ENCODE measurements at places on chromosomes 13 and 19.

- no peak for DNase-seq
Measured at GRCh38 chr19:23542562-23542961, 144.4 kb downstream of the ZNF675 start.

GRCh38 chr19:36089847-36090246 is 21.1 kb upstream of the OVOL3 start:
- no peak for DNase-seq

DNA sequence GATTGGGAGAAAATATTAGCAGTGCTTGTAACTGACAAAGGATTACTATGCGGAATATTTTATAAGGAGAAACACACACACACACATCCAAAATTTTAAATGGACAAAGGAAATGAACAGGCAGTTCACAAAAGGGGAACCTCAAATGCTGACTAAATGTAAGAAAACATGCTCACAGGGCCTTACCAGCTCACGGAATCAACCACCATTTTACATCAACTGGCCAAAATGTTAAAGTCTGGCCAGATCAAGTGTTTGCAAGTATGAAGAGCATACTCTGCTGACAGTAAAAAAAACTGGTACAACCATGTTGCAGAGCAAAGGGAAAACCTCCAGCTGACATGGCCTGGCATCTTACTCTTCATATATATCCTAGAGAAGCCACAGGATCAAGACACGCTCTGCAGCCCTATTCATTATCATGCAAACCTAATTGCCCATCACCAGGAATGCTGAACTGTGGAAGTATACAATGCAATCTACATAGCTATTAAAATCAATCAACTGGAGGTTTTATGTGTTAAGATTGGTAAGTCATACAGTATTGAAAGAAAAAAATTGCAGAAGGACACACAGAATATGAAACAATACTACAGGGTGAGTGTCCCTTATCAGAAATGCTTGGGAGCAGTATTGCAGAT is 124.4 kb downstream of the RNF17 start:
- no peak for DNase-seq

DNA sequence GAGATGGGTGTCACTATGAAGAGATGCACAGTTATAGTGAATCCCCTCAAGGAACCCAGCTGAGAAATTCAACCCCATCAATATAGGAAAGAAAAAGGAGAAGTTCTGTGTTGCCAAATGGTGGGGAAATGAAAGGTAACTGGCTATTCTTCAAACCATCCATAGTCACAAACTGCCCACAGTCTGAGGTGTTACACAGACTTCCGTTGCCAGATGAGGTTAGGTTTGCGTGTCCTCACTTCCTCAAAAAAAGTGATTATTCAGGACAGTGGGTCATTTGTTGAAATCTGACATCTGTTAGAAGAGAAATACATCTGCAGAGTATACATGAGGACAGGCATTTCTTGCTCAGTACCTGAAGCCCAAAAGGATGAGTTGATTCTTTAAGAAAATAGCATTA is 9.0 kb downstream of the SIGLEC5 start:
- DNase-seq: no peak

- no peak for DNase-seq
Measured at GRCh38 chr13:110705356-110705825, 525 bp downstream of the CARS2 start.

Data from ecto neural progenitor cell (in vitro differentiated cells).